ENCODE measurements at places on chromosomes 16 and 17. TPM values are rescaled to one million over a fixed set of nuclear protein-coding genes. Genes with fewer than 3 reads are reported as not detected.

The KRTAP4-5 gene
- total RNA-seq: not detected

The CDH11 gene
- total RNA-seq: 41.8 TPM

The CACNG5 gene
- not detected for total RNA-seq

The RUNDC3A gene
- total RNA-seq: 1.6 TPM

The MYH2 gene
- not detected for total RNA-seq

The TNS4 gene
- 30.5 TPM for total RNA-seq

The TERB1 gene
- total RNA-seq: 0.33 TPM

The HSF4 gene
- total RNA-seq: 46.9 TPM
